ENCODE measurements at places on chromosomes 2 and 18. TPM values are rescaled to one million over a fixed set of nuclear protein-coding genes. Genes with fewer than 3 reads are reported as not detected.
A peak's percentile ranks its signal among the peaks of the same experiment; 100 is the strongest.

DNA sequence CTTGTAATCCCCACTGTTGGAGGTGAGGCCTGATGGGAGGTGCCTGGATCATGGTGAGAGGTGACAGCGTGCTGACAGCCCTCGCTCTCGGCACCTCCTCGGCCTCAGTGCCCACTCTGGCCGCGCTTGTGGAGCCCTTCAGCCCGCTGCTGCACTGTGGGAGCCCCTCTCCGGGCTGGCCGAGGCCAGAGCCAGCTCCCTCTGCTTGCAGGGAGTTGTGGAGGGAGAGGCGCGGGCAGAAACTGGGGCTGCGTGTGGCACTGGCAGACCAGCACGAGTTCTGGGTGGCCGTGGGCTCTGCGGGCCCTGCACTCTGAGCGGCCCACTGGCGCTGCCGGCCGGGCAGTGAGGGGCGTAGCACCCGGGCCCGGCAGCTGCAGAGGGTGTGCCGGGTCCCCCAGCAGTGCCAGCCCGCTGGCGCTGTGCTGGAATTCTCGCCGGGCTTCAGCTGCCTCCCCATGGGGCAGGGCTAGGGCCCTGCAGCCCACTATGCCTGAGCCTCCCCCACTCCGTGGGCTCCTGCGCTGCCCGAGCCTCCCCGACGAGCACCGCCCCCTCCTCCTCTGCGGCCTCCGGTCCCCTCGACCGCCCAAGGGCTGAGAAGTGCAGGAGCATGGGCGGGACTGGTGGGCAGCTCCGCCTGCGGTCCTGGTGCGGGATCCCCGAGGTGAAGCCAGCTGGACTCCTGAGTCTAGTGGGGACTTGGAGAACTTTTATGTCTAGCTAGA lies 197.1 kb downstream of the SPP2 start:
- DNase-seq, result no peak

GRCh38 chr2:40719414-40719813 lies 267.5 kb upstream of the SLC8A1 start:
- no peak for DNase-seq

- DNase-seq, result no peak
Measured at GRCh38 chr18:74395006-74395405, 62.1 kb downstream of the DIPK1C start.

The NPPC gene
- not detected for total RNA-seq

The PID1 gene
- total RNA-seq, result 0.84 TPM

The SERPINB11 gene
- total RNA-seq, result not detected

The TSPYL6 gene
- total RNA-seq, result not detected

DNA sequence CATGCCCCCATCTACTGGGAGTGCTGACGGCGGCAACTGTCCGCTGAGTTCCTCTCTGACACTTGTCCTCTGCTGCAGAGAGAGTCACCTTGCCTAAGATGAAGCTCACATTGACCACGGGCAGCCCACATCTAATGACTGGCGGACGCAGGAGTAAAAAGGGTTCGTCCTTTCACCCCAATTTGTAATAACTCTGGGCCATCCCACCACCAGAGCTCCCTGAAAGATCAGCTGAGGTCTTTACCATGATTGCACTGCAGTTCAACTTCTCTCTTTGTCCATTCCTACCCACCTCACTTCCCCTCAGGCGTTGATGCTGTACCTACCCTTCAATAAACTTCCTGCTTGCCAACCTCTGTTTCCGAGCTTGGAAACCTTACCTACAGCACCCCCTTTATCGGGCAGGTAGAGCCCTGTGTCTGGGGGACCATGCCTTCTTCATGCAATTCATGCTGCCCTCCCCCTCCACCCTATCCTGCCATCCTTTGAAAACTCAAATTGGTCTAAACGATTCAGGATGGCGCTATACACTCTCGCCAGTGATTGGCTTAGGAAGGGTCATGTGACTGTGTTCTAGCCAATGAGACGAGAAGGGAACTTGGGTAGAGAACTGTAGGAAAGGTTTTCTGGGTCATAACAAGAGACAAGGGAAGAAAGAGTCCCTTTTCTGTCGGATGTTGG lies 10.3 kb upstream of the B3GNT2 start:
- no peak for DNase-seq

DNA sequence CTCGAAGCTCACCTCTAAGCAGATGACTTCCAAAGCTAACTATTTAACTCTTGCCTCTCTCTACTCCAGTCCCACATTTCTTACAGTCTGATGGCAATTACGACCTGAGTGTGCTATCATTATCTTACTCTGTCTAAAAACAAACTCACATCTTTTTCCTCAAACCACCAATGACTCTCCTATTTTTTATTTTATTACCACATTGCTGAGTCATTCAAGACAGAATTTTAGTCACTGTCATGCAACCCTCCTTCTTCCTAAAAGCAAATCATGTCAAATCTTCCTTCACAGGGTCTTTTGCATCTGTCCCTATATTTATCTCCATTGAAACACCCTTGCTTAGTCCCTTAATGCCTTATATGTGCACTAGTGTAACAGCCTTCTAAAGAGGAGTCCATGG lies 34.6 kb upstream of the C2orf15 start:
- DNase-seq, result peak; percentile 33

- DNase-seq, result peak; percentile 63
Measured at GRCh38 chr18:29874519-29875098, 1167.9 kb downstream of the DSC3 start.

GRCh38 chr2:170454471-170455372 lies 260.4 kb upstream of the SP5 start:
- peak; percentile 55 for DNase-seq

DNA sequence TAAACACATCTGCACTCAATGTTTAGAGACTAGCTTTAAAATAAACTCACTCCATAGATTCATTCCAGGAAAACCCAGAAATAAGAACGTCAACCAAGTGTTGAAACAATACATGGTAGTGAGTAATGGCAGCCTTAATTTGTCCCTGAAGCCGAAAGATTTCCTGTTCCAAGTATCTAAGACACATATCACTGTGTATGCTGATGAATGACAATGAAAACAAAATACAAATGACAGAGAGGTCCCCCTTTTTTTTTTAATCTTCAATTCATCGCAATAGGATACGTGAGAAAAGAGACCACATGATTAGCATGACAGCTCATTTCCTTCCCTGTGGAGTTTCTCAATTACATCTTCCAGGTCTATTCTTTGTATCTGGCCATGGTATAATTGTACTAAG lies 160.5 kb upstream of the STK17B start:
- DNase-seq, result no peak

DNA sequence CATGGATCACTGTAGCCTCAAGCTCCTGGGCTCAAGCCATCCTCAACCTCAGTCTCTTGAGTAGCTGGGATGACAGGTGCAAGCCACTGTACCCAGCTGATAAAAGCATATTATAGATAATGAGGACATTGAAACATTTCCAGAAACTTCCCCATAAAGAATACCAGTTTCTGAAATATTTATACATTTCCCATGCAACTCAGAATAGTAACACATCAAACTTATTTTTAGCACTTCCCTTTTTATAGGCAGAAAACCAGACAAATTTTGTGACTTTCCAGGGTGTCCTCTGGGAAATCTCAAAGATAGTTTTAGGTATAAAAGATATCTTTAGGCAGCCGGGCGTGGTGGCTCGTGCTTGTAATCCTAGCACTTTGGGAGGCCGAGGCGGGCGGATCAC lies 25.1 kb upstream of the DPYSL5 start:
- no peak for DNase-seq

DNA sequence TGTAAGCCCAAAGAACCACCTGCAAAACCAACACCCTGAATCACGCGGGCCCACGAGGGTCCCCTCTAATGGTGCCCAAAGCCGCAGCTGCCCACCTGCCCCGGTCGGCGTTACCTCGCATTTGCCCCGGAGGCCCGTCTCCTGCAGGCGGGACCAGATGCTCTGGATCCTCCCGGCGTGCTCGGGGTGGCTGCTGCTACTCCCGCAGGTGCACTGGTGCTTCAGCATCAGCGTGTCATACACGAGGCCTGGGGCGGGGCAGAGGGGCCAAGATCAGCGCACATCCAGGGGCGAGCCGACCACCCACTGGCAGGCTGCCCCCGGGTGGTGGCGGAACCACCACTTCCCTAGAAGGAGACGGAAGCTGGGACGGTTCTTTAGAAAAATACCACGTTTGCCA lies 260.1 kb downstream of the TWIST2 start:
- DNase-seq, result no peak

DNA sequence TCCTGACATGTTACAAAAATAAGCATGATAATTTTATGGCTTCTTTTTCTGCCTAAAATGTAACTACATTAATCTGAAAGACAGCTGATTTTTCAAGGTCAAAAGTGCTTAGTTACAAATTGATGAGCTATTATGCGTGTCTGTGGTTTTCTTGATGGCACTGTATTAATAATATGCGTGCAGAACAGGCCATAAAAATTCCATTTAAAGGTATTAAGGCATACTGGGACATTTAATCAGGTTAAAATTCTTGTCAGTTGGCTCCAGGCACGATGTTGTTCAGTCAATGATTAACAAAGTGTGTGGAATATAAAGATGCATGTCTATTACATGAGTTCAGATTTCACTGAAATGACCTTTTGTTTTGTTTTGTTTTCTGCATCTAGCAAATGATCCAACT lies 420.1 kb upstream of the ZNF804A start:
- DNase-seq, result no peak

All from PC-3 (cell line).